ENCODE measurements at places on chromosomes 3 and 15. TPM values are rescaled to one million over a fixed set of nuclear protein-coding genes. Genes with fewer than 3 reads are reported as not detected.

DNA sequence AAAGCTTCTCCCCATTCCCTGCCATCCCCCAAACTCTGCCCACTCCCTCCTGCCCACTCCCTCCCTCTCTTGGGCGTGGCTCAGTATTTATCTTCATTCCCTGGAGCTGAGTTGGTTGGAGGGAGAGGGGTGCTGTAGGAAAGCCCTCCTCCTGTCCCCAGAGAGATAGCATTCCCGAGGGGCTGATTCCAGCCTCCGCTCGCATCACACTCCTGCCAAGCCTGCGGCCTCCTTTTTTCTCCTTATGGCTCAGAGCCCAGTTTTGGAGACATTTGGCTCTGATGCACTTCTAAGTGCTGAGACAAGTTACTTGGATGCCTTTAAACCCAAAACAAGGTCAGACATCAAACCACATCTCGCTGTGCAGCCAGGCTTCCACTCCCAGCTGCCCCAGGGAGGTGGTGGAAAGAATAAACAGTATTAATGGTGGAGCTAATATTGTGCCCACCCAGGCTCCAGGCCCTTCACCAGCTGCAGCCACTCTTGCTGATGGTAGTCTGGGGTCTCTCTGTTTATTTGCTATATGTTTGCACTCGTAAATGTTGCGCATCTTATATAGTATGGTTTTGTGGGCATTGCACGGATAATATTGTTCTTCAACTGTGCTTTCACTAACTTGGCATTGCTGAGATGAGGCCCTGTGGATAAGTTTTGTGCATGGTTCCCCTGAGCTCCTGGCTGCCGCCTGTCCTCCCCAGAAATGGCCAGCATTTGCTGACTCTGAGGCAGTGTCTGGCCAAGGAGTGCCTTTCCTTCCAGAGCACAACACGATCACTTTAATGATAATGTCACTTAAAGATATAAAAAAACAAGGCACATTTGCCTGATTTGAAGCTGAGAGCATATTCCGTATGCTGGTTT, 157.2 kb downstream of the LRRC28 start:
- H3K27ac ChIP-seq = peak overlapping the region; percentile 33
- peak overlapping the region; percentile 30 for H3K4me3 ChIP-seq
- peaks cover 25% of the 10 kb centered on the region for H3K4me1 ChIP-seq
- no peaks in the 10 kb centered on the region for H3K36me3 ChIP-seq
- DNase-seq = peak; percentile 70

DNA sequence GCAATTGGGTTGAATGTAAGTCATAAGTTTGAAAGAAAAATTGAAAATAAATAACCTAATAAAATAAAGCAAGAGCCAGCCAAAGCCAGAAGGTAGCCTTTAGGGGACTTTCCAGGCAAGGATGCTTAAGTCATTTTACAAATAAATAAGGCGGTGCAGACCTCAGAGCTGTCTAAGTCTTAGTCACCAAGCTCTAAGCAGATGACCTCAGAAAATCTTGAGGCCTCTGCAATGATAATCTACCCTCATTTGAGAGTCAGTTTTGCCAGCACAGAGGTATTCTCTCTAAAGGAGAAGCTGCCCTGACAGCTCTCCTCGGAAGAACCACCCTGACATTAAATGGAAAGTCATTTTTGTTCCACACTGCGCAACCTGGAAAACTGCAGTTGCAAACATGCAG, 113.9 kb downstream of the OXNAD1 start:
- peaks cover 27% of the 10 kb centered on the region for H3K4me1 ChIP-seq
- peaks cover 48% of the 10 kb centered on the region for H3K36me3 ChIP-seq
- no peaks in the 10 kb centered on the region for H3K27me3 ChIP-seq
- 0 out of 2 replicates have a peak overlapping the region, but pooled peaks have one; percentile 4 for H3K4me3 ChIP-seq

- no peak for DNase-seq
- H3K27ac ChIP-seq = peak overlapping the region; percentile 67
- peaks cover 3% of the 10 kb centered on the region for H3K27me3 ChIP-seq
- peak overlapping the region; percentile 36 for H3K4me3 ChIP-seq
Measured at GRCh38 chr3:11610044-11610671, 33.6 kb downstream of the VGLL4 start.

GRCh38 chr15:68428431-68428940, 3.5 kb downstream of the ITGA11 start:
- DNase-seq = no peak
- H3K27me3 ChIP-seq = peaks cover 34% of the 10 kb centered on the region
- no peak overlapping the region for H3K4me3 ChIP-seq
- no peaks in the 10 kb centered on the region for H3K36me3 ChIP-seq
- H3K27ac ChIP-seq = no peak overlapping the region

DNA sequence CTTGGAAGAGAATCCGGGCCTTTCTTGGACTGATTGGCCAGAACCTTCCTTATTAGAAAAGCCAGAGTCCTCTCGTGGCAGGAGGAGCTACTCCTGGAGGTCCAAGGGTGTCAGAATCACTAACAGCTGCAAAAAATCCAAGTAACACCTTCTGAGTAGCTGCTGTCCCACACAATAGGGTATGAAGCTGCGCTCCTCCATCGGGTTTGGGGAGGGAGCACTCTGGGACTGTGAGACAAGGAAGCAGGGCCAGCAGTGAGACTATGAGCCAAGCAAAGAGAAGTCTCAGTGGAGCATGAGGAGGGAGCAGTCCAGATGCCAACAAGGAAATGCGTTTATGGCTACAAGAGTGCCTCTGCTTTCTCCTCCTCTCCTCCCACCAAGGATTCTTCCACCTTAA, 21.7 kb downstream of the SEMA3G start:
- no peaks in the 10 kb centered on the region for H3K4me1 ChIP-seq
- no peaks in the 10 kb centered on the region for H3K36me3 ChIP-seq
- no peak overlapping the region for H3K4me3 ChIP-seq
- H3K27ac ChIP-seq = no peak overlapping the region

- H3K27me3 ChIP-seq = no peaks in the 10 kb centered on the region
- no peak overlapping the region for H3K27ac ChIP-seq
- DNase-seq = no peak
- H3K36me3 ChIP-seq = peaks cover 39% of the 10 kb centered on the region
Measured at GRCh38 chr15:78444255-78444654, 6.2 kb downstream of the IREB2 start.

DNA sequence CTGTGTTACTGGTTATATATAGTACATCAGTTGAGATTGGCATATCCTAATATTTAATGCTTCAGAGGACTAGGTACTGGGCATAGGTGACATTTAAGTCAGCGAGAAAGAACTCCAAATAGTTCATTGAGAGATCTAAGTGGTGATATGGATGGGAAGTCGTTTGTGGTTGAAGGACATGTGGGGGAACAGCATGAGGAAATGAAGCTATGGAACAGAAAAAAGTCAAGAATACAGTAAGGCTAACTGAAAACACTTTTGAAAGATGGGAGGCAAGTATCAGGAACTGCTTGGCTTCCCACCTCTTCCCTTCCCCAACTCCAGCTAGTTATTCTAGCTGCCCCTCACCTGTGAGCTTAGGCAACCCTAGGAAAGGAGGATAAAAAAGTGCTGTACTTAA, 3.7 kb upstream of the MYO5A start:
- peaks cover 1% of the 10 kb centered on the region for H3K27me3 ChIP-seq
- no peaks in the 10 kb centered on the region for H3K36me3 ChIP-seq
- H3K27ac ChIP-seq = no peak overlapping the region
- no peak overlapping the region for H3K4me3 ChIP-seq
- peaks cover 33% of the 10 kb centered on the region for H3K4me1 ChIP-seq
- DNase-seq = no peak

Gene DNAH12
- total RNA-seq = not detected

Data from HFFc6 (cell line).